Activated T-cell treated with anti-CD3 and anti-CD28 coated beads, Interleukin-2, amount 50 U/mL, for 24 hours (primary cell): ENCODE measurements at places on chromosomes 7 and 10.

DNA sequence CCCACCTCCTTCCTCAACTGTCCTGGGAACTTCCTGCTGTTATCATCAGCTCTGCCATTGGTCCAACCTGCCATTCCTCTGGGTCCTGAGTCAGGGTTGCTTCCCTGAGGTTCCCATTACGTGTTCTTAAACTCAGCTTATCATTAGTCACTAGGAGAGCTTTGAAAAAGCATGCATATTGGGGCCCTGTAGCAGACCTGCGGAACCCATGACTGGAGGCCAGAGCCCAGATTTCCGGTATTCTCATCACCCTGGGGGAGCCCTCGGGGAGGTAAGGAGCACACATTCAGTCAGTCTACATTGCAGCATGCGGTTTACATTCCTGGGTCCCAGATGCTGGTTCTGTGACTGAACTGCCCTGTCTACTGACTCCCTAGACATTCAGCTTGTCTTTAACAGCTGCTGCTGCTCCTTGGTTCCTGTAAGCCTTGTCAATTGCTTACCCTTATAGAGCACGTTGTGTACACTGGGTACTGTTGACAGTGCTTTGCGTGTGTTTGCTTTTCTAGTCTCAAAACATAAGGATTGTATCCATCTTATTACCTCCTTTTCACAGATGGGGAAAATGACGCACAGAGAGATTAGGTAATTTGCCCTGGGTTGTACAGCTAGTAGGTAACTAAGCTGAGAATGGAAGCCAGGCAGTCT lies 12.8 kb downstream of the CDHR3 start:
- no peak for DNase-seq

DNA sequence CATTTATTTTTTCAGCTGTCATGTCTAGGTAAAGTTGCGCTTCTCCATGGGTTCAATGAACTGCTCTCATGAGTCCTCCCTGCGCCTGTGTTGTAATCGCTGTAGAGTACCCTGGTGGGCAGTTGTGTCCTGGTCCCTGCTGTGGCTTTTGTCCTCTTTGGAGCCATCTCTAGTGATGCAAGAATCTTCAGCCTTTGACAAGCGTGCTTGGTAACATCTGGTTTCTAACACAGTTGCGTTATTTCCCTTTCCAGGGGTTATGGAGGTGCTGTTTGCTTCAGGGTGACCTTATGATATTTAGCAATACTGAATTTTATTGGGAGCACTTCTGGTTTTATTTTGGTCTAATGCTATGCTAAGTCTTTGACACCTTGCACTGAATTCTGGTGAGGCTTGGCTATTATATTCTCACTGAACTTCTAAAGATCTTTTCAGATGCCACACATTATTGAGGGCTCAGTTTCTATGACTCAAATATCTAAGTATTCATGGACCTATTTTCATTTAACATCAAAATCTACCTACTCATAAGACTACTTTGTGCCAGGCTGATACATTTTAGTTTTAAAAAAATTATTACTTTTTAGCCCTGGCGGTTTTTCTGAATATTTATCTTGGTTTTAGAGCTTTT lies 88.6 kb downstream of the FANK1 start:
- no peak for DNase-seq

DNA sequence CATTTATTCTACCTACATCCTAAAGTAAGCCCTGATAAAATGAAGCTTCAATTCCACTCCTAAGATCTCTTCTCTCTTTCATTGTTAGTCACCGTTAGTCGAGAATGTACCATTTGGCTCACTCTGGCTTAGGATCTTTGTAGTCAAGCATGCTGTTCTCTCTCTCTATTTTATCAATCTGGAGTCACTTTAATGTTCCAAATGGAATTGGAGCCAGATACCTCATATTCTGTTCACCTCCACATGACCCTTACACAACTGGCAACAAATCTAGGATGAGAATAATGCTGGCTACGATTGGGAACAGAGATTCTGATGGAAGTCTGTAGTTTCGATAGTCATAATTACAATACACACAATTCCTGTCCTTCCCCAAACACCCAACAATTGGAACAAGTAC lies 213.7 kb downstream of the TWIST1 start:
- no peak for DNase-seq

GRCh38 chr7:55533050-55533728 lies 39.1 kb downstream of the VOPP1 start:
- peak; percentile 73 for DNase-seq

- no peak for DNase-seq
These were observed 280.2 kb upstream of the PITRM1 start for GRCh38 chr10:3452683-3453361.

GRCh38 chr7:117673839-117674238 lies 194.0 kb downstream of the CFTR start:
- DNase-seq: no peak

GRCh38 chr10:14056610-14057332 lies 274.0 kb downstream of the FRMD4A start:
- DNase-seq: no peak

DNA sequence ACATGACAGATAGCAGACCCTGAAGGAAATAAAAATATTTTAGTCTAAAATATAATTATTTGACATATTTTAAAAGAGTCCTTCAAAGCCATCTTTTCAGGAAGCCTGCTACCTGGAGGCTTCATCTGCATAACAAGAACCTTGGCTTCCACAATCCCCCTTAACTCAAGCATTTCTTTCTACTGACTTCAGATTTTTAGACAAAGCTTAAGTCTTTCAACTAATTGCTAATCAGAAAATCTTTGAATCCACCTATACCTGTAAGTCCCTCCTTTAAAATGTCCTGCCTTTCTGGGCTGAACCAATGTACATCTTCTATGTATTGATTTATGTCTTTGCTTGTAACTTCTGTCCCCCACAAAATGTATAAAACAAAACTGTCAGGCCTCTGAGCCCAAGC lies 23.5 kb upstream of the PRF1 start:
- DNase-seq: no peak

DNA sequence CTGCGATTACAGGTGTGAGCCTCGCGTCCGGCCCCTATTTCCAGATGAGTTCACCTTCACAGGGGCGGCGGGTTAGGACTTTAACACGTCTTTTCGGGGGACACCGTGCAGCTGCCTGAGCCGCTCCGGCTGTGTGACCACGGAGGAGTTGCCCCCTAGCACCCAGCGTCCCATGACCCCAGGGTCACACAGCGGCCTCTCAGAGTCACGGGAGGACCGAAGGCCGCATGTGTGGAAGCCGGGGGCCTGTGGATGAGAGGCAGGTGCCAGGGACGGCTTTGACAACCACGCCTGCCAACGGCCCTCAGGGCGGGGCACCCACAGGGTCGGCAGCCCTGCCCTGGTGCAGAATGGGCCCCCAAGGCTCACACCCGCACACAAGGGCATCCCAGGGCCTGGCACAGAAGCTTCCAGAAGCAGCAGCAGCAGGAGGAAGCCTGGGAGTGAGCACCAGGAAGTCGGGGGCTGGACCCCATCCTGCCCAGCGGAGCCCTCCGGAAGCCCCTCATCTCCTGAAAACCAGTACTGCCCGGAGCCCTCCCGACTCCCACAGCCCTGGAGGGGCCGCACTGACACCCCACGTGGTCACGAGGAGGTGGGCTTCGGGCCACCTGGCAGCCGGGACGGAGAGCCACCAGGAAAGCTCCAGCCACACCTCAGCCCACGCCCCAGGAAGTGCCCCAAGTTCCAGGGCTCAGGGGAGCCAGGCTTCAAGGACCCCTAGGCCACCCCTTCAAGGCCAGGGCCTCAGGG lies 32.7 kb downstream of the ADAP1 start:
- peak; percentile 62 for DNase-seq

DNA sequence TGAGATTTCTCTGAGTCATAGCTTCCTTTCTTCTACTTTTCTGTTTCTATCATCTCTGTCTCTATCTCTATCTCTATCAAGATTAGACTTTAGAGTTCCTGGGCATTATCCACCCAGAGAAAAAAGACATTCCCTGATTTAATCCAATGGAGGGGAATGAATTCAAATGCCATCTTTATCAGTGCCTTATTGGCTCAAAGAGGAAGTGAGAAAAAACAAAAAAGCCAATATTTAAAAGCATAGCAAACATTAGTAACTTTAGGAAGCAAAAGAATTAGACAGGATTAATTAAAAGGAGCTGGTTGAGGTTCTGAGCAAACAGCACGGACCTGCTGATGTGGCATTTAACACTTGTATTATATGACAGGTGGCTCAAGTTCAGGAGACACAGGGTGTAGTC lies 736.5 kb downstream of the REEP3 start:
- DNase-seq: no peak

DNA sequence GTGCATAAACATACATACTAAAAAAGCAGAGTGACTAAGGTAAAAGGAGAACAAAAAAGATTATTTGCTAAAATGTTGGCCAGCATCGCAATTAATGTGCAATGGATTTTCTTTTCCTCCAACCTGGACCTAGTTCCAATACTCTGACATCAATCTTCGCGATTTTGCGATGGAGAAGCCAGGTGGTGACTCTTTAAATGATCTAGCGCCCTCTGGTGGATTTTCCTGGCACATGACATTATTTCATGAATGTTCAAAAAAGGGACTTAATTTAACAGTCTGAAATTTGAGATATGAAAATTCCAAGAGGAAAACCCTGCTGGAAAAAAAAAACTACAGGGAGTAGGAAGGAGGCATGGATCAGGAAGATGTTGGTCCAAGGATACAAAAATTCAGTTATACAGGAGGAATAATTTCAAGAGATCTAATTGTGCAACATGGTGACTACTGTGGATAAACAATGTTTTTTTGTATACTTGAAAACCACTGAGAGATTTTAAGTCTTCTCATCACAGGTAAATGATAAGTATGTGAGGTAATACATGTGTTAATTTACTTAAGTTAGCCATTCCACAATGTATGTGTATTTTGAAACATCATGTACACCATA lies 4.3 kb upstream of the KCNMA1 start:
- no peak for DNase-seq

GRCh38 chr7:5492020-5492635 lies 68.5 kb upstream of the TNRC18 start:
- no peak for DNase-seq
